Lung microvascular endothelial cell (primary cell): ENCODE measurements at places on chromosomes 13 and 19.

GRCh38 chr19:21147540-21147939 lies 5.7 kb downstream of the ZNF431 start:
- no peak for DNase-seq

DNA sequence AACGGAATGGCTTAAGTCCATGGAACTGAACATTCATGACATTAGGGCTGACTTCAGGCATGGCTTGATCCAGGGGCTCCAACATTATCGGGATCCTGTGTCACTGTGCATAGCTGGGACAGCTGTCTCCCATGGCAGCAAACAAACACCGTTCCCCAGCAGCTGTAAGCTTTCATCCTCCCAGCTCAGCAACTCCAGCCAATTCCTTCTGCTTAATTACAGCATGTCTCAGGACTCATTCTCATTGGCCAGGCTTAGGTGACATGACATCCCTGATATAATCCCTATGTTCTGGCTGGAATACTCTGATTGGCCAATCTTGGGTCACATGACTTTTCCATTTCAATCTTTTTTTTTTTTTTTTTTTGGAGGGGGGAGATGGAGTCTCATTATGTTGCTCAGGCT lies 10.9 kb upstream of the TLE5 start:
- peak; percentile 66 for DNase-seq

- DNase-seq = no peak
Measured at GRCh38 chr19:49128545-49129237, 9.3 kb downstream of the PPFIA3 start.

- DNase-seq = no peak
Measured at GRCh38 chr19:19470579-19470978, 44.8 kb downstream of the TSSK6 start.

DNA sequence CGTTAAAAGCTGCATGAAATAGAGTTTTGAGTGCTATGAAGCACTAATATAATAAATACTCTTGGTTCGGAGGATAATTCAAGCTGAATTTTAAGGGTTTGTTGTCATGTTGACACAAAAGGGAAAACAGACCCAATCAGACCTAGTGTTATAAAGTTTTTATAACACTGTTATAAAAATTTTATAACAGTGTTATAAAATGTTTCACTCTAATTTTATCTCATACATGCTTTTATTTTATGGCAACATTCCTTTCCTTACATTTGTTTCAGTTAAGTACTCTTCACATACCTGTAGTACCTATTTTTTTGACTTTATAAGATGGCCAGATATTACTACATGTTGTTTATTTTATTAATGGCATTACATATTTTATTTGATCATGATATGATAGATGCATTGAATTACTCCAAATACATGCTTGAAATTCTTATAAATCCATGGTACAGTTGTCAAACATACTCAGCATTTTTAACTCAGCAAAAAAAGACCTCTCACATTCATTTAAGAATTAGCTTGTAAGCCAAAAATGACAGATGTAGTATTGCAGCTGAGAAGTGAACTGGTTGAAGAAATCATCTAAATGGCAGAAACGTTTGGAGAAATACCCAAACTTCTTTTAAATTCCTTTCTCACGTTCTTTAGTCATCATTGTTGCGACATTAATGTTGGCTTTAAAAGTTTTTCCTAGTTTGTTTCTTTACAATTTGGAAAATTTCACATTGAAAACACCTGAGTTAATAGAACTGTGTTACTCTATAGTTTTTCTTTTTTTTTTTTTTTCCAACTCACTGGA lies 104.5 kb downstream of the PIBF1 start:
- DNase-seq = no peak

DNA sequence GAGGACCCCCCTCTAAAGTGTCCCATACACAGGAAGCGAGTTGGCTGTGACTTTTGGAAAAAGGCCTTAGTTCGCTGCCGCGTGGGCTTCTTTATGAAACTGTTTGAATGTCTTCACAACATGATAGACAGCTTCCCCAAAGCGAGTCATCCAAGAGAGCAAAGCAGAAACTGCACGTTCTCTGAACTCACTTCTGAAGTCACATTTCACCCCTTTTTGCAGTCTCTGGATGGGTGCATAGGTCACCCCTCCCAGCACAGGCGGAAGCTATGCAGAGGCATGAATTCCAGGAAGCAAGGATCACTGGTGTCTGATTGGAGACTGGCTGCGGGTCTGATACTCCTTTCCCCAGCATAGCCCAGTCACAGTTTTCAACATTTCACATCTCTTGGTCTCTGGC lies 10.6 kb downstream of the GPI start:
- DNase-seq = peak; percentile 36

GRCh38 chr13:80881495-80881894 lies 540.6 kb upstream of the SPRY2 start:
- DNase-seq = no peak

DNA sequence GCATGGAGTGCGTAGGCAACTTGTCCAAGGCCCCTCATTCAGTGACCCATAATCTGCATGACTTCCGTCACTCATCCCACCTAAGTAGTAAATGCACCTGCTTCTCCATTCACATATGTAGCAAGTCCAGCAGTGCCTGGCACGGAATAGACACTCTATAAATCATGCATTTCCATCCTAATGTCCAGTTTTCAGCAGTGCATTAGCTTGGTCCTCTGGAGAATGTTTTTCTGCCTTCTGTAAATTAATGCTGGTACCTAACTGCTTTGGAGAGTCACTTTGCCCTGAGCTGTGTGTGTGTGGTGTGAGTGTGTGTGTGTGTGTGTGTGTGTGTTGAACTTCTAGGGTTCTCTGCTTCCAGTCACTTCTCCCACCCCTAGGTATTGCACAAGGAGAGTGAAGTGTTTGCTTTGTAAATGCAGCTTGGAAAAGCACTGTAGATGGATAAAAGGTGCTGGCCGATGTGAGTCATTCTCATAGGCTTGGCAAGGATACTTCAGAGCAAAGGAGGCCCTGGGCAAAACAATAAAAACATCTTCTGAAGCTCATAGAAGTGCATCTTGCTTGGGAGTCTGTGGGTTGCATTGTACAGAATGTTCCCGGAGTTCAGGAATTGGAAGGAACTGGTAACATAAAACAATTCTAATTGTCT lies 181.8 kb downstream of the KATNAL1 start:
- no peak for DNase-seq

GRCh38 chr19:47072323-47072722 lies 23.9 kb upstream of the TMEM160 start:
- no peak for DNase-seq

DNA sequence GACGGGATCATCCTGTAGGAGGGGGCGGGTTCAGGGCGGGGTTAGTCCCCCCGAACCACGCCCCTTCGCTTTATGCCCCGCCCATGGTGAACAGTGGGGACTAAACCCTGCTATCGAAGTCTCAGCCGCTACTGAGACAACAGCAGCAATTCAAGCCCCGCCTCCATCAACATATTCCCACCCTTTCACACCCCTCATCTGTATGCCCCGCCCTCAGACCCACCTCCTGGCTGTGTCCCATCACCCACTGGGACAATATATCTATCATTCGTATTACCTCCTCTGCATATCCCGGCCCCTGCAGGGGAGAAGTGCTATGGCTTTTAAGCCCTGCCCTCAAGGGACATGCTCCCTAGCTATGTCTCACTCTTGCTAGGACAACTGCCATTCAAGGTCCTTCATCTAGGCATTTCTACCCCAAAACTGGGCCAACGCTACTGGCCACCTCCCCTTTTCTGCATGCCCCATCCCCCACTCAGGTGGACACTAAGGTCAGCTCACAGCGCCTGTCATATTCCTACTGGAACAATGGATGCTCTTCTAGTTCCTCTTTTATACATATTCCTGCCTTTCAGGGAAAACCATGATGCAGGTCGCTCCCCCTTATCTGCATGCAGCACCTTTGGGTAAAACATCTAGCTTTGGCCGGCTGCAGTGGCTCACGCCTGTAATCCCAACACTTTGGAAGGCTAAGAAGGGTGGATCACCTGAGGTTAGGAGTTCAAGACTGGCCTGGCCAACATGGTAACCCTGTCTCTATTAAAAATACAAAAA lies 11.9 kb downstream of the LRFN1 start:
- DNase-seq = no peak

- no peak for DNase-seq
Measured at GRCh38 chr19:725461-726089, 16.8 kb downstream of the PALM start.

- DNase-seq = no peak
Measured at GRCh38 chr19:34661357-34661756, 15.6 kb downstream of the SCGB2B2 start.

DNA sequence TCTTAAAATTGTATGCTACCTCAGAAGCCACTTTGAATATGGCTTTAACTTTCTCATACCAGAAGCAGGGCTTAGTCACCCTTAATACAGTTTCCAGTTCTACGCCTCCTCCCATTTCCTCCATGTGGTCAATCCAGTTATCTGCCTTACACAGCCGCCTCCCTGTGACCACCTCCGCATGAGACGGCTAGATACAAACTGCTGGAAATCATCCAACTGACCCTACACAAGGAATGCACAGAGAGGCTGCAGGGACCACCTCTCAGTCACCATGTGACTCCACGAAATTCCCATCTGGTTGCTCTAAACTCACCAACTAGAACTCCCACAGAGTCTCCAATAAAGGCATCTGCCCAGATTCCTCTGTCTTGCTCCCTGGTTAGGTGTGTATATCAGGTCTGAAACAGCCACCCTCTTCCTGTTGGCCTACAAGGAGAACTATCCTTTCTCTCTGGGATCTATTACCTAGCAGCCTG lies 6.8 kb downstream of the ZNF564 start:
- DNase-seq = peak; percentile 44

DNA sequence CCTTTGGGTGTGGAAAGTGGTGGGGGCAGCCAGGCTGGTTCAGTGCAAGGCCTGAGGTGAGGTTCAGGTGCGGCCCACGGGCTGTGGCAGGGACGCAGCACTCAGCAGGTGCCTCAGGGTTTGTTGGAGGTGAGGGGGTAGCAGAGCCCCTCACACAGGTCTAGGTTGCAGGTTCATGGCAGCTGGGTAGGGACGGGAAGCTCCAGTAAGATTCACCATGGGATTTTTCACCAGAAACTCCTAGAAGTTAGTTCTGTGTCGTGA lies 14.0 kb downstream of the MCF2L start:
- no peak for DNase-seq
